ENCODE measurements at places on chromosomes 5 and 9.

- DNase-seq: no peak
Measured at GRCh38 chr9:99353408-99353807, 131.3 kb downstream of the SEC61B start.

DNA sequence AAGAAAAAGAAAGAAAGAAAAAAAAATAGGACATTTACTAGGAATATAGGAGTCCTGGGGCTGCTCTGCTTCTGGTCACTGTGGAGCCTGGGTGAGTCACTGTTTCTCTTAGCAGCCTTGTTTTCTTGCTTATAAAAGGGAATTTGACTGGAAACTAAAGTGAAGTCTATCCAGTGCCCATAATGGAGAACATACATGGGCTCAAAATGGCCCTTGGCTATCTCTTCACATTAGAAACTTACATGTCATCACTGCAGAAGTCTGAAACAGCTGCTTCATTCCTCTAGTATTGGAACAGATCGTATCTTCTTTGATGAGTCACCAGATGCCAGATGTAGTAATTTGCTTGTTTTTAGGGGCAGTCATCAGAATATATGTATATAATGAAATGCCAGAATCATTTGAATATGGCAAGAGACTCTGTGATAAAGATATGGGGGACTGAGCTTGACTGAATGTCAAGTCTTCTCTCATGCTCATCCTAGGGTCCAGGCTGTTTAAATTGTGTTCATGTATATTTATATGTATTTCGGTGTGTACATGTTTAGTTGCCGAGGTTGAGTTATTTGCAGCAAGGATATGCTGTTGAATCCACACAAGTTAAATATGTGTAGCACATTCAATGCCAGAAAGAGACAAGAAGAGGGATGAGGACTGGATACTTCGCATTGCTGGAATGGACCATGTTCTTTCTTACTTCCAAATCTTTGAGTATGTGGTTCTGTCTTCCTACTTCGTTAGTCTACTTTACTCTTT lies 56.7 kb downstream of the SGCD start:
- no peak for DNase-seq

DNA sequence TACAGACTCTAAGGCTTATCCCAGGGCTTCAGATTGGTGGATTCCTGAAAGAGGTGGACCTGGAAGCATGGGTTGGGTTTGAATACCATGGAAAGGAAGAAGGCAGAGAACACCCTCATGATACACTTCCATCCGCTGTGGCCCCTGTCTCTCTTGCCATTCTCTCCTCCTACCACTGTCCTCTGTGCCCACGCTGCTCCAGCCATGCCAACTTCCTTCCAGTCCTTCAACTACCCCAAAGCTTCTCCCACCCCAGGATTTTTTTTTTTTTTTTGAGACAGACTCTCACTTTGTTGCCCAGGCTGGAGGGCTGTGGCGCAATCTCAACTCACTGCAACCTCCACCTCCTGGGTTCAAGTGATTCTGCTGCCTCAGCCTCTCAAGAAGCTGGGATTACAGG lies 1.7 kb upstream of the SPARC start:
- DNase-seq: no peak

GRCh38 chr9:94472806-94473360 lies 82.0 kb upstream of the PCAT7 start:
- DNase-seq: no peak

DNA sequence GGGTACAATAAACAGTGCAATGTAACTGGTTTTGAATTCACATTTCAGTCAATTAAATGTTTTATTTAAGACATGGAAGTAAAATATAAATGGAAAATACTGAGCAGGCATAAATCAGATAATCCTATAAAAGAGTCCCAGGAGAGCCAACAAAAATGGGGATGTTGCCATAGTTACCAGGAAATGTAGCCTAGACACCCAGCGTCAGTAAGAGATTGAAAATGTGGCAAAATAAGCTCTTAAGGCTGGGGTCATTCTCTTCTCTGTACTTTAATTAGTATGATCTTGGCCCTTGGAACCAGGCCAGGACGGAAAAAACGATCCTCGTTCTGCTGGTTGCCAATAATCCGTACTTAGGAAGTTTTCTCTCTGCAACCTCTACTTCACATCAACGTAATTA lies 18.9 kb upstream of the RASEF start:
- DNase-seq: no peak

DNA sequence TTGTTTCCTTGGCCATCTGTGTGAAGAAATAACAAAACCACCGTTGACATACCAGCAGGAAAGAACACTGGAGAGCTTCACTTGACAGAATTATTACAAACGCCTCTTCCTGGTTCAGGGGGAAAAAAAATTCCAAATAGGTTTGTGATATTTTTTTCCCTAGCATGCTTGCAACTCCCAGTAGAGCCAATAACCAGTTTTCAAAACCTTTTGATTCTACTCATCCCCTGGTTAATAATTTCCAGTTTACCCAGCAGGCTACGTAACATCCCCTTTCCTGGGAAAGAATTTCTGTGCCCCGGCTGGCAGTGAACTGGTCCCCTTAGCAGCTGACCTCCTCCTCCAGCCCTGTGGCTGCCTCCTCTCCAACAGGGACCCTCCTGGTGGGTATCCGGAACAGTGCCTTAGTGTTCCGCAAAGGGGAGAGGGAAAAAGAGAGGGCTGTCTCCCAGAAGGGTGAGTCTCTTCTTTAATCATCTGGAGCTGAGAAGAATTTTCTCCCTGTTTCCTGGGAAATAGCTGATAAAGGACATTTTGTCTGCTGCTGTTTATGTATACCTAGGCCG lies 72.8 kb upstream of the BOD1 start:
- peak; percentile 82 for DNase-seq

GRCh38 chr5:174074369-174074768 lies 28.9 kb downstream of the NSG2 start:
- no peak for DNase-seq

DNA sequence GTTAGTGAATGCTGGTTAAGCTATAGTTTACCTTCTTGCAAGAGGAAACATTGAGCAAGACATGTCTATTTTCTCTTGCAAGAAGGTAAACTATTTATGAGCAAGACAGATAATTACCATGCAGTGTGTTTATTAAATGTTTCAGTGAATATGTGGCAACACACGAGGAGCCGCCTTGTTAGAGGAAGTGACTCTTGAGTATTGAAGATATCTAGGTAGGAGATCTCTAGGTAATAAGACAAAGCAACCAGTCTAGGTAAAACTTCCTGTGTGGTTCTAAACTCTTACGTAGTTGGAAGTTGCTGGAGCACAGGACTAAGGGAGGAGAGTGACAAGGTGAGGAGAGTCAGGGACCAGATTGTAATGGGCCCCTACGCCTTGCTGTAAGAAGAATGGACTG lies 16.8 kb downstream of the SKP2 start:
- no peak for DNase-seq

GRCh38 chr9:89877051-89878002 lies 272.5 kb downstream of the GADD45G start:
- no peak for DNase-seq

- DNase-seq: no peak
Measured at GRCh38 chr5:96094904-96095303, 133.3 kb upstream of the ELL2 start.

- no peak for DNase-seq
Measured at GRCh38 chr9:18459962-18460584, 13.9 kb upstream of the ADAMTSL1 start.

- no peak for DNase-seq
Measured at GRCh38 chr9:136860933-136861873, 4.9 kb downstream of the EDF1 start.

DNA sequence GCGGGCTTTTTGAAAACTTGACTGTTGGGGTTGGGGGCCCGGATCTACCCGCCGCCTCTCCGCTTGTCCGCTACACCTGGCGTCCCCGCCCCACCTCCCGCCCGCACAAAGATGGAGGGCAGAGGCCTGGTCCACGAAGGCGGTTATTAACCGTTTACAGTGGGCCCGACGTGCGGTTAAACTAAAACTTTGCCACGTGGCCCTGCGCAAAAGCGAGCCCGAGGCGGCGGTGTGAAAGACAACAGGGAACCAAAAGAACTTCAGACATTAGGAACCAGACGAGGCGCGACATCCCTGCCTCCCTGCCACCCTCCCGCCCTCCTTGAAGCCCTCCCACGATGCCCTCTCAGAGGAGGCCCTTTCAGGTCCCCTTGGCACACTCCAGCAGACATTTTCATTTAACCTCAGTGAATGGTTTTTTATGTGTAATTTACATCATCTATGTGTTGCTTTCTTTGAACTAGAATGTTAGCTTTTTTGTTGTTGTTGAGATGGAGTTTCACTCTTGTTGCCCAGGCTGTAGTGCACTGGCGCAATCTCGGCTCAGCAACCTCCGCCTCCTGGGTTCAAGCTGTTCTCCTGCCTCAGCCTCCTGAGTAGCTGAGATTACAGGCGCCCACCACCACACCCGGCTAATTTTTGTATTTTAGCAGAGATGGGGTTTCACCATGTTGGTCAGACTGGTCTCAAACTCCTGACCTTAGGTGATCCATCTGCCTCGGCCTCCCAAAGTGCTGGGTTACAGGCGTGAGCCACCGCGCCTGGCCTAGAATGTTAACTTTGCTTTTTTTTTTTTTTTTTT lies 999 bp upstream of the HNRNPA0 start:
- DNase-seq: peak; percentile 31

- DNase-seq: no peak
Measured at GRCh38 chr9:18632632-18633403, 158.9 kb downstream of the ADAMTSL1 start.

- no peak for DNase-seq
Measured at GRCh38 chr5:115978779-115979178, 16.5 kb downstream of the LVRN start.

DNA sequence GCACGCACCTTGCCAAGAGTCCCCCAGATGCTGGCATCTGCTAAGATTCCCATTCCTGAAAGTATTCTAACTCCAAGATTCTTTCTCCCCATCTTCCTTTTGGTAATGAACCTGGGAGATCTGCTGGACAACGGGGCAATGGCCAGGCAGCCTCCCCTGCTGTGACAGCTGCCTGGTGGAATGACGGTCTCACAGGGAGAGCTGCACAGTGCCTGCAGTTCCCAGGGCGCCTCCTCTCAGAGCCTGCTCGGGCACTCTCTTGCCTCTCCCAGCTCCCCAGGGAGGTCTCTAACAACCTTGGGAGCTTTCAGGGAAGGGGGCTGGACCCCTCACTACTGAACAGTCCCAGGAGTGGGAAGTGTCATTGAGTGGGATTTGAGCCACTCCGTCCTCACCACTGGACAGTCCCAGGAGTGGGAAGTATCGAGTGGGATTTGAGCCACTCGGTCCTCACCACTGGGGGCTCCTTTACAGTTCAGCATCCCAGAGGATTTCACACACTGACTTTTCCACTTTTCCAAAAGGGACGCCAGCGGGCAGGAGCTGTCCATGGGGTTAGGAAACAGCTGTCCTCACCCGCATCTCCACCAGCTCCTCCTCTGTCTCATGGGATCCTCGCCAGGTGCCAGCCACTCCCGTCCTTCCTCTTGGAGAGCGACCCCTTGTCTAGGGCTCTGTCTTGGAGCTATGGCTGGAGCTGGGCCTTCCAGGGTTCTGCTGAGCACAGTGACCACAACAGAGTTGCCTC lies 65.7 kb downstream of the ADAMTS2 start:
- DNase-seq: no peak

GRCh38 chr5:159936686-159937329 lies 20.5 kb downstream of the ADRA1B start:
- DNase-seq: no peak

GRCh38 chr9:35057271-35057620 lies 15.2 kb downstream of the VCP start:
- no peak for DNase-seq

DNA sequence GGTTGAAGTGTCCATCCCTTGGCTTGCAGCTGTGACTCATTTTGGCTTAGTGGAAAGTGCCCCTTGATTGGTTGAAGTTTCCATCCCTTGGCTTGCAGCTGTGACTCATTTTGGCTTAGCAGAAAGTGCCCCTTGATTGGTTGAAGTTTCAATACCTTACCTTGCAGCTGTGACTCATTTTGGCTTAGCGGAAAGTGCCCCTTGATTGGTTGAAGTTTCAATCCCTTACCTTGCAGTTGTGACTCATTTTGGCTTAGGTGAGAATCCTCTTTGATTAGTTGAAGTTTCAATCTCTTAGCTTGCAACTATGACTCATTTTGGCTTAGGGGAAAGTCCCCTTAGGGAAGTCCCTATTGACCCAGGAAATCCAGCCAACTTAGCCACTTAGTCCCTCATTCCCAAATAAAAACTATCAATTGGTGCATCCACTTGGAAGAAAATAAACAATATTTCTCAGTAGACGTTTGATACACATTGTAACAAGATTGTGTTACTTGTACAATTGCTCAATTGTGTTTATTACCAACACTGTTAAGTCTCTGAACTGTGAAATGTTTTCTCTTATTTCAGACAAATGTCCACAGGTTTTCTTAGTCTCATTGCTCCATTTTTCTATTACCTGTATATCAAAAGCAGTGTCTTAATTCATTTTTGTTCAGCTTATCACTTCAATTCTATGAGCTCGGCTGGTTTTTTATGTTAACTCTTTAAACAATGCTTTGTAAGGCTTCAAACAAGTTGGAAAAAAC lies 2308.8 kb upstream of the ACO1 start:
- no peak for DNase-seq

GRCh38 chr5:14455814-14456321 lies 125.7 kb upstream of the OTULINL start:
- DNase-seq: no peak

DNA sequence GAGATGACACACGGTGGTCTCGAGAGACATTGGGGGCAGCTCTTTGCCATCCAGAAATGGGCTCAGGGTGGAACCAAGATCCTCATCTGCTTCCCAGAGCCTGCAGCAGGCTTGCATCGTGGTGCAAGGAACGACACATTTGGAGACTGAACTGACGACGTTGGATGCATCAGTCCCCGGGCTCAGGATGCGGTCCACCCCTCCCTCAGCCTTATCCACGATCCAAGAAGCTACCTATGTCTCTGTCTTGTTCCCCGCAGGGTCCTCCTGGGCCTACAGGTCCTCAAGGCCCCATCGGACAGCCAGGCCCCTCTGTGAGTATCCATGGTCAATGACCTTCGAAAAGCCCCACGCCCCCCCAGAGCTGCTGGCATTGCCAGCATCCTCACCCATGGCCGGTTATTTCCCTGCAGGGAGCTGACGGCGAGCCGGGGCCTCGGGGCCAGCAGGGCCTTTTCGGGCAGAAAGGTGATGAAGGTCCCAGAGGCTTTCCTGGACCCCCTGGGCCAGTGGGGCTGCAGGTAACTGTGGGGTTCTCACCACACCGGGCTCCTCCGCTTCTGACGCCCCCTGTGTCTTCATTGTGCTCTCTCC lies 69.4 kb upstream of the FCN2 start:
- no peak for DNase-seq

DNA sequence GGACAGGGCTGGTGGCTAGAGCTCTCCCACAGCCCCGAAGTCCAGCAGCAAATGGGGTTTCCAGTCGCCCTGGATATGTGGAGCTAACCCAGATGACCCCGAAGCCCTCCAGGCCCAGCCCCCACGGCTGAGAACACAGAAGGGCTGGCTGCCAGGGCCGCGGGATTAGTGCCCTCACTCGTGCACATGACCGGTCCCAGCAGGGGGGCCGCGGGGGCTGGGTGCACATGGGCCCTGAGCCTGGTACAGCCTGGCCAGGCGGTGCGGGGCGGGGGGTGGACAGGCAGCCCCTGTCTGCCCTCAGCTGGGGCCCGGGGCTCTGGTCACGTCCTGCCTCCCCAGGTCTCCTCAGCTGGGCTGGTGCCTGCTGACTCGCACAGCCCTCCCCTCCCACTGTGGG lies 5.9 kb downstream of the SSNA1 start:
- DNase-seq: no peak

- DNase-seq: no peak
Measured at GRCh38 chr9:128470560-128470959, 14.8 kb downstream of the ODF2 start.

All from HuH-7.5 (cell line).